Head of caudate nucleus (tissue), 42 donors: ENCODE measurements at places on chromosomes 7 and 10.

- no peak for DNase-seq
Measured at GRCh38 chr7:139718141-139718540, 59.7 kb downstream of the HIPK2 start.

DNA sequence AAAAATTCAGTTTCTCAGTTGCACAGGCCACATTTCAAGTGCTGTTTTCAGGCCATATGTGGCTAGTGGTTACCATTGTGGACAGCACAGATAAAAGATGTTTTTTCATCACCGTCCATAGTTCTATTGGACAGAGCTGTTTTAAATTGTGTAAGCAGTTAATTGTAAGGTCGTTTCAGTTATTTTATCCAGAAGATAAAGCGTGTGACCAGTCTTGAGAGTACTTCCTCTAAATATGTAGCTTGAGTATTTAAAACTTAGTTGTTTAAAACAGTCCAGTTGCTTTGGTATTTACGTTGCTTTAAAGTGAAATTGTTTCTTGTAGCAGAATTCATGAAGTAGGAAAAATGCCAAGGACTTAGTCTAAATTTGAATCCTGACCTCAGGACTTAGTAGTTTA, 66.9 kb downstream of the ZNRF2 start:
- DNase-seq: no peak

GRCh38 chr10:69375307-69376151, 41.2 kb downstream of the TACR2 start:
- DNase-seq: peak; percentile 51

- DNase-seq: no peak
Measured at GRCh38 chr10:51950371-51950995, 251.1 kb upstream of the CSTF2T start.

DNA sequence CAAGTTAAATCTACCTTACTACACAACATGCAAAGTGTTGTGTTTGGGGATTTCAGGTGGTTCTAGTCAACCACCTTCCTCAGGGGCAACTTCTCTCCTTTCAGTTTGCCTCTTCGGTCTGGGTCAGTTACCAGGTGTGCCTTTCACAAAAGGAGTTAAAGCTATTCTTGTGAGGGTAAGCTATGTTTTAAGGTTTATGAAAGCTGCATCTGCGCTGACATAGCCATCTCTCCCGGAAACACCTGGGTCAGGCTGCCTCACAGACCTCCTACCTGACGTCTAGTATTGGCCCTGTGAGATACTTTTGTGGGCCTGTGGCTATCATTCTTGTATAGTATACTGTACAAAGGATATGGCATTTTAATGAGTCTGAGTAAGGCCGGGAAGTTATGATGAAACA, 67.7 kb upstream of the ITGA8 start:
- DNase-seq: no peak

DNA sequence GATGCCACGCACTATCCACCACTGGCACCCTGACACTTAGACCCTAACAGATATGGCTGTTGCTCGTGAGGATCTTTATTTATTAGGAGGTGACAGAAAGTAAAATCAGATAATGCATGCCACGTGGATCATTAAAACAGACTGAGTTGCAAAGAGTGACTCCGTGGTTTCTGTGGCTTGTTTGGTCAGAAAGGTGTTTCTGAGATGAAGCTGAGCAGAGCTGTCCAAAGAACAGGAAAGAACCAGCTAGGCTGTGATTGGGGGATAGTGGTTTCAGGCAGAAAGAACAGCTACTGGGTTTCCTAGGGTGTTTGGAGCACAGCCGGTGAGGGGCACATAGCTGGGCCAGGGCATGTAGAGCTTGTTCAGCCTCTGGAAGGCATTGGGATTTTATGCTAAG, 34.4 kb downstream of the CSGALNACT2 start:
- no peak for DNase-seq

GRCh38 chr10:123607386-123607785, 58.8 kb upstream of the GPR26 start:
- no peak for DNase-seq

DNA sequence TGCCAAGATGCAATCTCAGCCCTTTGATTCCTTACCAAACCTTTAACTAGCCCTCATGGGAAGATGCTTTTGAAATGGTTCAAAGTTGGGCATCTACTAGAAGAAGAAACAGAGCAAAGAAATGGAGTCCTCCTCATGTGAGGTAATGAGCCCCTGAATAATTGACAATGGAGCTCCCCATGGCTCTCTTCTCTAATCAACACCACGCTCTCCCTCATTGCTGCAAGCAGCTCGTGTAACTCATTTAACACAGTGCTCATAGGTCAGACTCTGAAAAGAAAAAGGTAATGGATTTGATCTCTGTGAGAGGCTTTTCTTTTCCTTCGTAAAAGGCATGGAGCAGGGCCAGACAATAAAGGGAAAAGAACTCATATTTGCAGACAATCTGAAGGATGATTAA, 312.8 kb downstream of the PHTF2 start:
- DNase-seq: no peak

- DNase-seq: peak; percentile 69
Measured at GRCh38 chr10:74589226-74589673, 237.2 kb upstream of the KAT6B start.

- no peak for DNase-seq
Measured at GRCh38 chr10:23538968-23539367, 100.1 kb downstream of the OTUD1 start.

- no peak for DNase-seq
Measured at GRCh38 chr7:92149736-92150239, 15.5 kb upstream of the CYP51A1 start.

GRCh38 chr10:23001901-23002516, 74.2 kb downstream of the ARMC3 start:
- no peak for DNase-seq

- no peak for DNase-seq
Measured at GRCh38 chr10:58385784-58386112, 538 bp downstream of the TFAM start.

GRCh38 chr7:121449329-121449728, 53.2 kb upstream of the FAM3C start:
- no peak for DNase-seq

DNA sequence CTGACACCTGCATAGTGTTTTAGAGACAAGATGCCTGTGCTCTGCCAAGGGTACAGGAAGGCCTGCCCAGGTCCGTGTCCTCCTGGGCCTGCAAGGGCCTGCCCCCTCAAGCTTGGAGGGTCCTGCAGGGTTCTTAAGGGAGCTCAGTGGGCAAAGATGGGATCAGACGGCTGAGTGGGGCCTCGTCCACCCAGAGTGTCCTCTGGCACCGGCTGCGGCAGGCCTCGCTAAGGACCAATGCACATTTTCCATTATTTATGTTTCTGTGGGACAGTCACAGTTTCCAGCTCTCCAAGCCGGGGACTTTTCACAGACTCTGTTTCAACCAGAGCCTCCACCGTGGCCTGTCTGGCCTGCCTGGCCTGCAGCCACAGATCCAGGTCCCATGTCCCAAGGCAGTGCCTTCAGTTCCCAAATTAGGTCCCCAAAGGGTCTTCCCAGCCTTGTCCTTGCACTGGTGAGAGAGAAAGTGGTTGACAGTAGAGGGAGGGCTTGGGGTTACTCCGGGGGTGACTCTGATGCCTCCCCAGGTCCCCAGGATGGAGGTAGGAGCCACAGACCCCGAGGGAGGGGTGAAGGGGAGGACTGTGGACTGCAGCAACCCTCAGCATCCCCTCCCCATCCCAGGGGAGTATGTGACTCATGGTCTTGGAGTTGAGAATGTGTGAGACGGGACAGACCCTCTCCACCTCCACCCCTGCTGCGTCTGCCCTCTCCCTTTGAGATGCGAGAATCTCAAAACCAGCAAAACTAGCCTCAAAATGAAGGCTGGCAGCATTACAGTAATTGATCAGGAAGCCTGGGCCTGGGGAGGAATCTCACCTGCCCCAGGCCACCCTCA, 14.8 kb downstream of the MYL10 start:
- DNase-seq: no peak

DNA sequence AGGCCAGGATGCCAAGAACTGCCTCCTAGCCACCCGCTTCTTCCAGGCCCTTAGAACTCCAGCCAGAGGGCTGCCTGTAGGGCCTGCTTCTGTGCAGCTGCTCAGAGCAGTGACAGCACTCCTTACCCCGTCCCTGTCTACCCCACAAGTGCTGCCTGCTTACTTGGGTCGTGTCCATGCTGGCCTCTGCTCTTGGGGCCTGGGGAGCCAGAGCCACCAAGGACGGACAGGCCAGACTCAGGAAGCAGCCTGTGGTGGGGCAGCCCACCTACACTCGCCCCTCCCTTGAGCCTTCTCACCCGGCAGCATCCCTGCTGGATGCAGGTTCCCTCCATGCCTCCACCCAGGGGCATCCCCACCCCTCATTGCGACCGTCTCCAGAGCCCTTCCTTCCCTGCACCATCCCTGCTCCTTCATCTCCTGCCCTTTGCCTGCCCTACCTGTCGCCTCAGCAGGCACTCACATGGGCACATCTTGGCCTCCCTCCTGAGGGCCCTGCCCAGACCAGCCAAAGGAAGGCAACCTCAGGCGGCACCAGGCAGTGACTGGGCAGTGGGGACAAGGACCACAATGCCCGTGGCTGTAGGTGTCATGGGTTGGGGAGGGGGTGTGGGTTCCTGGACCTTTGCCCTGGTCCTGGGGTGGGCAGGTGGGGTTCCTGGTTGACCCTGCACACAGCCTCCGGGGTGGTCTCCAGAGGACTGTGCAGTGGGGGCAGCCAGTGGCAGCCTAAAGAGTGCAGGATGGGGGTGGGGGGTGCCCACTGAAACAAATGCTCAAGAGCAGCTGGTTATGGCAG, 78.0 kb upstream of the TNS3 start:
- no peak for DNase-seq

DNA sequence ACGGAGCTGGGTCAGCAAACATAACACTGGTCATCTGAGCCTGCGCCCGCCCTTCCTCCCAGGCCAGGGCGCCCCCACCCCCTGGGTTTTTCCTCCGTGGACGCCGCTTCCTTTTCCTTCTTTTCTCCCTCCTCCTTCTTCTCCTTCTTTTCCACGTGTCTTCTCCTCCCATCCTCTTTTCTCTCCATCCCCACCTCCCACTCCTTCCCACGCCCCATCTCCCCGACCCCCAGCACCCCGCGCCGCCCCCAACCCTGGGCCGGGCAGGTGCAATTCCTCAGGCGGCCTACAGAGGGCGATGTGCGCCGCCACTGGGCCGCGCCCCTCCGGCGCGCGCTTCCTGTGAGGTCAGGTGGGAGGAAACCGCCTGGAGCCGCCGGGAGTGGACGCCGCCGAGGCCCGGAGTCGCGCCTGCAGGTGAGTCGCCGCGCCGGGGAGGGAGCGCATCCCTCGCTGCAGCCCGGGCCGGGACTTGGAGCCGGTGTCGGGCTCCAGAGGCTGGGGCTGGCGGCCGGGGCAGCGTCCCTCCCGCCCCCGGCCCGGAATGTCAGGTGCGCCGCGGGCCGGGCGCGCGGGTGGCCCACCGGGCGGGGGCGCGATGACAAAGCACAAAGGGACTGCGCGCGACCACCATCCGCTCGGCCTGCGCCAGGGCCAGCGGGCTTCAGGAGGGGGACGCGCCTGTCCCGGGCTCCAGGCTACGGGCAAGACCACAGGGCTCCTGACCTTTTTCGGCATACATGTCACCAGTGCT, at the start of gene FAM241B:
Gene FAM241B (plus strand): TSS at position 351 of the 754 bp plus-strand sequence. CDS start 1,497 bp downstream, outside the sequence.
- DNase-seq: peak; percentile 59

DNA sequence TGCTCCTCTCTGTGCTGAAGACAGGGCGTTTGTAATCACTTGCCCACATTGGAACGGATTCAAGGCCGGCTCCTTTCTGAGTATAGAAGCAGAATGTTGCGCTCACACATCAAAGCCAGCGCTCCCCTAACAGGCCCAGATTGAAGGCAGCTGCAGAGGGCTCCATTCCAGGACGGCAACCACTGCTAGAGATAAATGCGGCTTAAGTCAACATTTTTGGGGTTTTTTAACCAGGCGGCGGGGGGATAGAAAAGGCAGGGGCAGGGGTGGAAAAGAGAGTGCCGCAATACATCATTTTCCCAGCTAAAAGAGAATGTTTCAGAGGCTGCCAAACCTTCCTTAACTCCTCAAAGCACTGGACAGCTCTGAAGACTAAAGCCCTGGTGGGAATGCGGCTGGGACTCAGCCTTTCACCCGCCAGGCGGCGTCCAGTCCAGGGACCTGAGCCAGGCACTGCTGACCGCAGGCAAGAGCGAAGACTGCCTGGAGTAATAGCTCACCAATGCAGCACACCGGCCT, 189.6 kb downstream of the TNS3 start:
- DNase-seq: peak; percentile 63

GRCh38 chr7:19900118-19900517, 126.7 kb upstream of the TMEM196 start:
- DNase-seq: no peak

DNA sequence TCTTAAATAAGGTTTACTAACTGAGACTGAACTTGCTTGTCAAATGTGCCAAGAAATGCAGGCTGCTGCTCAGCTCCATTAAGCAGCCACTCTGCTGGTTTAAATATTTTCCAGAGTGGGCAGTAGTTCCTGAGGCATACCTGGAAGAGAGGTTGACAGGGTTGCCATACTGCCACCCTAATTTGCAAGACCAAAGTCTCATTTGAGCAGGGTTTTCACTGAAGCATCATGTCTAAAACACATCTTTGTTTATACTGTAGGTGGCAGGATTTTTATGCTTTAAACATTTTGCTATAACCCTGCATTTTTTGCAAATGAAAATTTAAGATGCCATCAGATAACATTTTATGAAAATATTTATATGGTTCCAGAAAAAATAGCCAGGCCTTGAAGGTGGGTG, 618.0 kb upstream of the LRRTM3 start:
- no peak for DNase-seq

- no peak for DNase-seq
Measured at GRCh38 chr10:2210088-2210487, 472.8 kb upstream of the ADARB2 start.

DNA sequence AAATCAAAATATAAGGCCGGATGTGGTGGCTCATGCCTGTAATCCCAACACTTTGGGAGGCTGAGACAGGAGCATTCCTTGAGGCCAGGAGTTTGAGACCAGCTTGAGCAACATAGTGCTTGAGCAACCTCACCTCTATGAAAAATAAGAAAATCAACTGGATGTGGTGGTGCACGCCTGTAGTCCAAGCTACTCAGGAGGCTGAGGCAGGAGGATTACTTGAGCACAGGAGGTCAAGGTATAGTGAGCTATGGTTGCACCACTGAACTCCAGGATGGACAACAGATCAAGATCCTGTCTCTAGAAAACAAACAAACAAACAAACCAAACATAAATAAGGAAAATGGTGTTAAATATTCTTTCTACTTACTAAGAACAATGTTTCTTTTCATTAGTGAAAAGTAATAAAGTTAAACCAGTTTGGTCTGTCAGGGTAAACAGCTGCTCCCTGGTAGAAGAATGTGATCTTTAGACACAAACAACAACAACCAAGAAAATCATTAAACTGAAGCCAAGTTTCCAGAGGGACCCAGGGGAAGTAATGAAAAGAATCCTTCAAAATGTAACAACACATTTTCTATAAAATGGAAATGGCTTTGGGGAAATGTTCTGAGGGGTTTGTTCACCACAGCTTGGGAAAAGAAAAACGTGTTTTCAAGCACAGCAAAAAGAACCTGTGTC, 17.5 kb upstream of the BAG3 start:
- DNase-seq: no peak

- DNase-seq: no peak
Measured at GRCh38 chr10:101935431-101935830, 91.8 kb upstream of the KCNIP2 start.
